ENCODE measurements at places on chromosomes 13 and 19.

DNA sequence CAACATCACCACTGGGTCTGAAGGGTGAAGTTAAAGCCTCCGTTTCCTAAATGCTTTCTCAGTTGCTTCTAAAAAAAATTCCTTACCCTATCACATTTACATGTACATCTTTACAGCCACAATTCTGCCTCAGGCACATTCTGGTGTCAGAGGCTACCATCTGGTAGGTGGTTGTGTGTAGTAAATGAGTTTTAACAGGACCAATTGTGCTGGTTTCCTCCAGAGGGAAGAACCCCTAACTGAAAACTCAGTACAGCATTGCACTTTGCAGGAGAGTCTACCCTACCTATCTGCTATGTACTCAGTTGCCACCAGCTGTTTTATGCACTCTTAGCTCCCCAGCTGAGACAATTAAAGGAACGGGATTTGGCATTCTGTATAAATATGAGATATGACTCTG, 1576.5 kb downstream of the PCDH9 start:
- DNase-seq, result no peak

GRCh38 chr19:35768082-35768421, 7.3 kb upstream of the ARHGAP33 start:
- no peak for DNase-seq

DNA sequence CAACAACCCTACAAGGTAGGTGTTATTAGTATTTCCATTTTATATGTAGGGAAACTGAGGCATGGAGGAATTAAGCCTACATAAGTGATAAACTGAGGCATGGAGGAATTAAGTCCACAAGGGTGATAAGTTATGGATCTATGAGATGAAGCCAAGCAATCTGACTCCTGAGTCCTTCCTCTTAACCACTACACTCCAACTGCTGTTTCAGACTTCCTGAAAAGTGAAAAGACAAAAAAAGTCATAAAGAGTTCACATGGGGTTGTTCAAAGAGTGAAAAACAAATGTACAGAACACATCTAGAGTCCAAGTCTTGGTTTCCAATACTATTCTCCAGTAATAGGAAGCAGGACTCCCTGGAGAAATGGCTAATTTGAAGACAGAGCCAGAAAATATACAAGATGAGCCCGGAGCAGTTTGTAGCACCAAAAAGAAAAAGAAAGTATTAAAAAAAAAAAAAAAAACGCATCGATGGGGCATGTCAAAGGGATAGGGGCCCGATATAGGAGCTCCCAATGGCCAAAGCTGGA, 12.1 kb downstream of the CRYL1 start:
- DNase-seq, result no peak

DNA sequence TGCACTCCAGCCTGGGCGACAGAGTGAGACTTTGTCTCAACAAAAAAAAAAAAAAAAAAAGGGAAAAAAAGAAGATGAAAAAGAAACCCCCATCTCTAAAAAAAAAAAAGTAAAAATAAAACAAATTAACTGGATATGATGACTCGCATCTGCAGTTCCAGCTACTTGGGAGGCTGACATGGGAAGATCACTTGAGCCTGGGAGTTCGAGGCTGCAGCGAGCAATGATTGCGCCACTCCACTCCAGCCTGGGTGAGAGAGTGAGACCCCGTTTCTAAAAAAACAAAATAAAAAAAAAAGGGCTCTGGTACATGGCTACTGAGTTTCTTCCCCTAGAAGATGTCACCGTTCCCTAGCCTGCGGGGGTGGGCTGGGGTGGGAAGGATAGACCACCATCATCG, 2.4 kb upstream of the CATSPERG start:
- no peak for DNase-seq

DNA sequence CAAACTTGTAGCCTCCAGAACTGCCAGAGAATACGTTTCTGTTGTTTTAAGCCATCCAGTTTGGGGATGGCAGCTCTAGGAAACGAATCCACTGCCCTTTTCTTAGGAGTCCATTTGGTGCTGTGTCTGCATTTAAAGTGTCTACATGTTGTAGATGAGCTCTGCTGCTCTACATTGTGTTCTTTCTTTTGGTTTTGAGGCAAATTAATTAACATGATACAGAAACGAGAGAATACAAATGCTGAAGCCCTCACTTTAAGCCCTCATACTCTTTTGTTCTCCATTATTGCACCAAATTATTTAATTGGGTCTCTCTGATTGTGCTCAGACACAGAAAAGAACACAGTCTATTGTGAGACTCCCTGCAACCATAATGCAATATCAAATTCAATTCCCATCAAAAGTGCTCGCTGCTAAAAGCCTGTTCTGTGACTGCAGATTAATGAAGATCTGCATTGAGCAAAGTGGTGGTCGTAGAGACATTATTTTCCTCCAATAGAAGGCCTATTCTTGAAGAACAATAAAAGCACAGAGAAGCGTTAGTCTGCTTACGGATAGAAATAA, 166.3 kb upstream of the SOX21 start:
- no peak for DNase-seq

- DNase-seq, result no peak
Observed at GRCh38 chr13:110343241-110343865, 36.3 kb downstream of the COL4A2 start.

DNA sequence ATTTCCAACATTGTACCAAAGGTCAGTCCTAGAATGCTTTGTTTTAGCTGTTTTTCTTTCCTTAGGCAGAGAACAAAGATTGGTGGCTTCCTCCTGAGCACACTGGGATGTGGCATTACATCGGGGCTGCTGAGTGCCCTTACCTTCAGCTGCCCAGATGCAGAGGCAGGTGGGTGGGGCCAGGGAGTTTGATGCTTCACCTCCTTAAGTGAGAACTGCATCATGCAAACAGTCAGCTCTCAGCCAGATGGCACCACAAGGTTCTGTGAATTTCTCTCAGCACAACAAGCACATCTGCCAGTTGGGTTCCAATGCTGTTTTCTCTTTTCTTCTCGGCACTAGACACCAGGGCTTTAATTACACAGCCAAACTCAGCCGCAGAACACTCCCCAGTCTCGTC, 87.4 kb upstream of the UBL3 start:
- DNase-seq, result no peak

- DNase-seq, result no peak
Observed at GRCh38 chr13:44386913-44387556, 13.4 kb downstream of the SERP2 start.

Measured in HL-60 (cell line).